ENCODE measurements at places on chromosomes 7 and 10.

DNA sequence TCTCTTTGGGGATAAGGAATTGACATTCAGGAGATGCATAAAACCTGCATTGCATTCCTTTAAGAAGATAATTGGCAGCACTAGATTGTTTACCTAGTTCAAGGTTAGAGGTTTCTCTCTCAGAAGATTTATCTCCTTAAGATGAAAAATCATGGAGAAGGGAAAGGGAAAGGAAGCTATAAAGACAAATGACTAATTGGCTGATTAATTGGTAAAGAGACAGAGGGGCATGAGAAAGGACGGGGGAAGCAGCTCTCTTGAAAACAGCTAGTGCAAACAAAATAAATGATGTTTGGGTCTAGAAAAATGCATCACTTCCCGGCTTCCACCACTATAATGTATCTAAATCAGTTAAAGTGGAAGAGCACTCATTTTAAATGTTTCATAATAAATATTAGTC lies 941.2 kb downstream of the XPNPEP1 start:
- no peak for DNase-seq

- DNase-seq, result no peak
Observed at GRCh38 chr7:127838816-127839415, 186.9 kb downstream of the SND1 start.

DNA sequence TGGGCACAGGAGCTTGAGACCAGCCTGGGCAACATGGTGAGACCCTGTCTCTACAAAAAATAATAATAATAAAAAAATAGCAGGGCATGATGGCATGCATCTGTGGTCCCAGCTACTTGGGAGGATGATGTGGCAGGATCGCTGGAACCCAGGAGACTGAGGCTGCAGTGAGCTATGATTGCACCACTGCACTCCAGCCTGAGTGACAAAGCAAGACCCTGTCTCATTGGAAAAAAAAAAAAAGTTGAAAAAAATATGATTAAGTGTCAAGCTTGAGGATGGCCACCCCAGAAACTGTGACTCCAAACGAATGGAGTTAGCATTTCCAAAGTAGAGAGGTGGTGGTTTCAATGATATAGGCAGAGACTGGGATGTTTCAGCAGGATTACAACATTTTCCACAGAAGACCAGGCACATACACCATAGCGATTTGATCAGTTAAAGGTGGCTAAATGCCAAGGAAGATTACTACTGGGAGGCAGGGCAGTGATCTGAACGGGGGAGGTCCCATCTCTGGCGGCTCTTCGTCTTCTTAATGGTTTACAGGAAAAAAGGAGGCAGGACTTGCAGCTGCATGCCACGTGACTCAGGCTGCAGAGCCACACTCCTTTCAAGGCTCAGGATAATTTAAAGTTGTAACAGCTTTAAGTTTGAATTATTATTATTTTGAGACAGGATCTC lies 250.6 kb upstream of the GALNT17 start:
- no peak for DNase-seq

GRCh38 chr10:124242365-124242764 lies 149.0 kb upstream of the CHST15 start:
- DNase-seq, result no peak

- no peak for DNase-seq
Observed at GRCh38 chr10:93406364-93407145, 75.6 kb downstream of the MYOF start.

- DNase-seq, result no peak
Observed at GRCh38 chr7:105648561-105649401, 67.5 kb upstream of the EFCAB10 start.

DNA sequence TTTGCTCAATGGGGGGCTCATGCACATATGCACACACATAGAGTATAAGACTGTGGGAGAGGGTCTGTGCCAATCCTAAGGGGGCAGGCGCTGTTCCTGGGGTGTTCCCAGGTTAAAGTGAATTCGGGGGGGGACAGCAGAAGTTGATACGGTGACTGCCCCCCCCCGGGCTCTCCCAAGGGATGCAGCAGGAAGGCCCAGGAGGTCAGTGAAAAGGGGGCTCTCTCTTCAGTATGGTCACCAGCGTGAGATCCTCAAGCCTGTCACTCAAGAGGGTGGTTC lies 32.4 kb downstream of the SPDYE6 start:
- no peak for DNase-seq

- DNase-seq, result no peak
Observed at GRCh38 chr10:131346456-131346855, 34.9 kb upstream of the TCERG1L start.

- DNase-seq, result no peak
Observed at GRCh38 chr7:113202284-113202683, 83.9 kb upstream of the SMIM30 start.

DNA sequence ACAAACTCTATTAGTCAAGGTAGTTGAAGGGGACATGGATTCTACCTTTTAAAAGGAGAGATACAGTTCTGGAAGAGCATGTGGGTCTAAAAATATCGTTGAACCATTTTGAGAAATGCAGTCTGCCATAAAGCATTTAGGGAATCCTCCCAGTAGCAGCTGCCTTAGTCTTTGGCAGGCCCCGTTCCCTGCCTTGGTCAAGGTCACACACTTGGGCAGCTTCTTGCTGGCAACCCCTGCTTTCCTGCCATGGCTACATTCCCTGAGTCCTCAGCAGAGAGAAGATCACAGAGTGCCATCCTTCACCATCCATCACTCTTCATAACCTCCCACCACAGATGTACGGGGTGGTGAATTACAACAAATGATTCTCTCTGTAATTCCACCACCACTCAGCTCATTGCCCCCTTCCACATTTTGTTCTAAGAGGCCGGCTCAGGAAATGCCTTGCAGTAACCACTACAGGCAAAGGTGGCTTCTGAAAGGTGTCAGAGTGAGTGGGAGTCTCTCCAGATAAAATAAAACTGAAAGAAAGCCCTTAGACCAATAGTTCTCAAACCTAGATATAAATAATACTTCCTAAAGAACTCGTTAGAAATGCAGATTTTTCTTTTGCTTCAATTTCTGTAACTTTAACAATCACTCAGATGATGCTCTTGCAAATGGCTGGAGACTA lies 121.4 kb upstream of the STK17A start:
- DNase-seq, result no peak

DNA sequence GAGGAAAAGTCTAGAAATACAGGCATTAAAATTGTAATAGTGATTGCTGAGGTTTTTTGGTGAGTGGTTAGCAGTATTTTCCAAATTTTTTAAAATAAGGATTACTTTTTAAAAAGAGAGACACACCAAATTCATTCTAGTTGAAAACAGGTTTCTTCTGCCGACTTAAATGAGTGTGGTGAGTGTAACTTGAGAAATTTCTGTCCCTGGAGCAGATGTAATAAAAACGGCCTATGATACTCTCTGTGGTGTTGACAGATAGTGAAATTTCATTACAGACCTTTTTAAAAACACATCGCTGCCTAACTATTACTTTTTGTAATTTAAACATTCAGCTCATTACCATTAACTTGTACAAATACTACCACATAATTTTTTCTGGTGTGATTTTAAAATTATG lies 90.1 kb downstream of the CYP51A1 start:
- no peak for DNase-seq

- DNase-seq, result no peak
Observed at GRCh38 chr7:44262031-44262430, 61.3 kb downstream of the YKT6 start.

- DNase-seq, result no peak
Observed at GRCh38 chr7:51315393-51316261, 982 bp downstream of the COBL start.
